Activated CD8-positive, alpha-beta memory T cell treated with anti-CD3 and anti-CD28 coated beads, Interleukin-2, amount 50 U/mL, for 4 hours (primary cell): ENCODE measurements at places on chromosomes 1 and 21.

DNA sequence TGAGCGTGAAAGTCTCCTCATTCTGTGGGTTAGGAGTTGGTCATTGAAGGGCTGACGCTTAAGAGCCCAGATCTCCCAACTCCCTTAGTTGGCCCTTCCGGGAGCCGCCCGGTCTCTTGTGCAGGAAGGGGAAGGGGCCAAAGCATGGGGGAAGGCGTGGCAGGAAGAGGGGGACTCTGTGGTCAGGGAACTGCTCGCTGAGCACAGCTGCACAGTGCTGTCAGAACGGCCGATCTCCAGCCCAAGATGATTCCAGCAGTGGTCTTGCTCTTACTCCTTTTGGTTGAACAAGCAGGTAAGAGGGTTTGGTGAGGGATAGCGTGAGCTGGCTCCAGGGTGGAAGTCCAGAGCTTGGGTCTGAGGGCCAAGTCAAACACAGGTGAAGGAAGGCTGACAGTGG is at the start of gene FCER1G:
Gene FCER1G (plus strand): TSS at position 220 of the 400 bp plus-strand sequence. CDS start 27 bp downstream, at position 247.
- no peak for DNase-seq

DNA sequence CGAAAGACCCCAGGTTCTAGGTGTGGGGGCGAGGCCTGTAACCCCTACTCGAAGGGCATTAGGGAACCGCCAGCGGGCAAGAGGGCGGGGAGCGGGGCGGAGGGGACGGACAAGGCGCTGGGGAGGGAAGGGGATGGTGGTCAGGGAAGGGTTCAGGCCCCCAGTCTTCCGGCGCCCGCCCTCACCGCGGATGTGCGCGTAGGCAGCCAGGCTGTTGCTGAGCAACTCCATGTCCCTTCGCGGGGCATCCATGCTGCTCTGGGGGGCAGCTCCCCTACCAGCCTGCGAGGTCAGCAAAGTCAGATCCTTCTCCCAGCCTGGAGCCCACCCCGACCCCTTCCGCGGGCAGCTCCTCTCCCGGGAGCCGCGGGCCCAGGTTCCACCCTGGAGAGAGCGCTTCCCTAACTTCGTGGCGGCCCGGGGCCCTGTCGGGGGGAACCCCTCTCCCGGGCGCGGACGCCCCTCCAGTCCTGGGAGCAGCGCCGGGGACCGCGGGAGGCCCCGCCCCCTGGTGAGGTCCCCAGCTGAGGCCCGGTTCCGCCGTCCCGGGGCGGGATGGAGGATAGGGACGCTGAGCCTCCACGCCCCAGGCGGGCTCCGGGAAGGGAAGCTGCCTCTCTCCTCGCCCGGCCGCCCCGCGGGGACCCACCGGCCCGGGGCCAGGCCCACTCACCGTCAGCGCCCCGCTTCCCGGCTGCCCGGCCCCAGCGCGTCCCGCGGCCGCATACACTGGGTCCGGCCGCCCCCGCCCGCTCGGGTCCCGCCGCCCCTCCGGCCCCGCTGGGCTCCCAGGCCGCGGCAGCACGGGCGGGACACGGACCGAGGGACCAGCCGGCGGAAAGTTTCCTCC is 434 bp downstream of the EVA1B start:
- no peak for DNase-seq

DNA sequence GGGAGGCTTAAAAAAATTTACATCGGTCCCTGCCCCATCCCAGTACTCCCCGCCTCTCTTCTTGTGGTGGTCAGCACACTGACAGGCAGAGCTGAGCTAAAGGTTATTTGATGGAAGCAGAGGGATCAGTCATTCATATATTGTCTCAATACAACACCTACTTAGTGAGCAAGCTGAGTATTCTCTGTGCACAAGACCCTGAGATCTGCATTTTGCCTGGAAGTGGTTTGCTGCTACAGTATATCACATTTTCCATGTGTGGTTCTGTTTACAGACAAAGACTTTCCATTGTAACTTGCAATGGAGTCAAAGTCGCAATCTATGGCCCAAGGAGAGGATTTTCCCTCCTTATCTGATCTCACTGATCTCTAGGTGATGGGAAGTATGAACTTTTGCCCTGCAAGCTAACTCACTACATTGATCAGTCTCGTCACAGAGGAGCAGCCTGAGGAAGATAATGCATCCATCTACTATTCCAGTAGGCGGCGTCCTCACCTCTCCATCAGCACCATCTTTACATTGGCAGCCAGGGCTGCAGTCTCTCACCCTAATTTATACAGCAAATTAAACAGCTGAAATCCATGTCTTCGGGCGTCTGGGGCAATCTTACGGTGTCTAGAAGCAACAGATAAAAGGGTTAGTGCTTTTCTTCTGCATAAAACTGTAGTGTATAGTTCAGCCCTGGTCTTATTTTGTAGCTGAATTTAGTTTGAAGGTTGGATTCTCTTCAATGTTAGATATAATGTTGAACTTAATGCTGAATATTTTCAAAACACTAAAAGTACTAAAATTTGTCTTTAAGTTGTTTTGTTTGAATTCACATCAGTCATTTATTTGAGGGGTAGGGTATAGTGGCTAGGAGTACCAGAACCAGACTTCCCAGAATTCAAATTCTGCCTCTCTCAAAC is 3.2 kb upstream of the TRAF5 start:
- DNase-seq: peak; percentile 63

- no peak for DNase-seq
Observed at GRCh38 chr1:8539683-8540082, 221.8 kb downstream of the SLC45A1 start.

GRCh38 chr1:173431304-173432045 is 45.7 kb upstream of the PRDX6 start:
- peak; percentile 91 for DNase-seq

GRCh38 chr21:23968008-23968407 is 1639.3 kb downstream of the MRPL39 start:
- DNase-seq: no peak

GRCh38 chr1:116855773-116856201 is 53.9 kb upstream of the PTGFRN start:
- DNase-seq: no peak

DNA sequence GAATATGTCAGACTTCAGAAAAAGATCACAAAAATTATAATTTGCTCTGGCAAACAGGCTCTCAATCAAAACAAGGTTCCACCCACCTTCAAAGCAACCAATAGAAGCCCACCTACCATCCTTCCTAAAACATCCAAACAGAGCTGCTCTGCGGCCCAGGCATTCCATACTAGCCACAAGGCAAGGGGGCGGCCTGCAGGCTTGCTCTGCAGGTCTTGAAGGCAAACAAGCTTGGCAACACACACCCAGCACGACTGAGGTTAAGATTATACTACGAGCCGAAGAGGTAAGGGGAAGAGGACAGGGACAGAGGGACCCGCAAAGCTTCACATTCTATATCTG is 207.3 kb downstream of the SLC45A1 start:
- no peak for DNase-seq

GRCh38 chr21:17085707-17086106 is 427.1 kb upstream of the CXADR start:
- no peak for DNase-seq

DNA sequence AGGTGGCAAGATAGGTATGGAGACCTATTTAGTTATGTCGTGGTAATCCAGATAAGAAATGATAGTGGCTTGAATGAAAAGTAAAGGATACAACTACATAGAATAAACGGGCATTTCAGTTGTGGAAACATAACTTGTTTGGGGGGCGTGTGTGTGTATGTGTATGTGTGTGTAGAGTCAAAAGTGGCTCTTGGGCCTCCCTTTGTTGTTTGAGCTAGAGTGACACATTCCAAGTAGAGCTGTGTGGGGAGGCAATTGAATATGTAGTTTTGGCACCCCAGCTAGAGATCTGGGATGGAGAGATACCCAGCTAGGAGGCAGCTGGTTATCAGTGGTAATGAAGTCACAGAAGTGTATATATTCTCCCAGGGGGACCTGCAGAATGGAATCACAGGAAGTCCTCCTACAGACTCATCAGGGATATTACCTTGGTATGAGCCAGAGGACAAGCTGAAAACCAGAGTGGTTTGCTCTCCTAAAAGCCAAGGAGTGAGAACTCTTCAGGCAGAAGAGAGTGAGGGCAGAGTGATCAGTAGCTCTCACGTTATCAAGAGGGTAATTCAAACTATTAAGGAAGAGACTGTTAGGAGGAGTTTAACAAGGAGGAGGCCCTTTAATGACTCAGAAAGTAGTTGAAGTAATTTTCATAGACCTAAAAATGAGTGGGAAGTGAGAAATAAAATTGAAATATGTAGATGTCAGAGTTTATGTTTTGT is 5.1 kb downstream of the CR1L start:
- no peak for DNase-seq

- DNase-seq: no peak
Observed at GRCh38 chr1:20481643-20482498, 4.1 kb downstream of the CAMK2N1 start.

DNA sequence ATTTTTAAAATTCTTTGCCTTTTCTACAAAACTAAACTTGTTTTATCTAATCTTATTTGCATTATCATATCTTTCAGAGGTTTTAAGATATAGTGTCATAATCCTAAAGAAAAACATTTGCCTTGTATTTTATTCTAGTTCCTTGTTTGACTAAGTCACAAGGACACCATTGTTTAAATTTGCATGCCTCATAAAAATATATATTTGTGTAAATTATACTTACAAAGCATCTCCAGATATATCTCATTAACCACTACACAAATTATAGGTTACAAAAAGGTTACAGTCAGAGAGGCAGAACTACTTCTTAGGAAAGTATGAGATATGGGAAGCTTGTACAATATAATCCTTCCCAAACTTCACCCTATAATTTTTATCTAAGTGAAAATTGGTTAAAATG is 4.2 kb upstream of the RGS13 start:
- DNase-seq: no peak

DNA sequence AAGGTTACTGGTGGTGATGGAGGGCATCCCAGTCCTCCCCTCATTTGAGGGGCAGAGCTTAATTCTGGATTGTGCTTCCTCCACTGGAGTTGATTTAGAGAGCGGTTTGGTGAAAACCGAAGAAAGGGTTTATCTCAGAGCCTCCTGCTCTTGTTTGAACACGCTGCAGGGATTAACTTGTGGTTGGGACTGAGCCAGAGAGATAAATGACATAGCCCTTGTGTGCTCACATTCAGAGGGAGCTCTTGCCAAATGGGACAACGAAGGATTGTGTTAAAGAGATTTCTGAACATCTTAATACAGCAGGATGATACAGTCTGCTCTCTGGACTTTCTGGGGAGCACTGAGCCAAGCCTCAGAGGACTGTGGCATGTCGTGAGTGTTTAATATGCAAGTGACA is 308.2 kb downstream of the DISC1 start:
- no peak for DNase-seq

- DNase-seq: no peak
Observed at GRCh38 chr1:171717062-171717718, 24.7 kb downstream of the VAMP4 start.

DNA sequence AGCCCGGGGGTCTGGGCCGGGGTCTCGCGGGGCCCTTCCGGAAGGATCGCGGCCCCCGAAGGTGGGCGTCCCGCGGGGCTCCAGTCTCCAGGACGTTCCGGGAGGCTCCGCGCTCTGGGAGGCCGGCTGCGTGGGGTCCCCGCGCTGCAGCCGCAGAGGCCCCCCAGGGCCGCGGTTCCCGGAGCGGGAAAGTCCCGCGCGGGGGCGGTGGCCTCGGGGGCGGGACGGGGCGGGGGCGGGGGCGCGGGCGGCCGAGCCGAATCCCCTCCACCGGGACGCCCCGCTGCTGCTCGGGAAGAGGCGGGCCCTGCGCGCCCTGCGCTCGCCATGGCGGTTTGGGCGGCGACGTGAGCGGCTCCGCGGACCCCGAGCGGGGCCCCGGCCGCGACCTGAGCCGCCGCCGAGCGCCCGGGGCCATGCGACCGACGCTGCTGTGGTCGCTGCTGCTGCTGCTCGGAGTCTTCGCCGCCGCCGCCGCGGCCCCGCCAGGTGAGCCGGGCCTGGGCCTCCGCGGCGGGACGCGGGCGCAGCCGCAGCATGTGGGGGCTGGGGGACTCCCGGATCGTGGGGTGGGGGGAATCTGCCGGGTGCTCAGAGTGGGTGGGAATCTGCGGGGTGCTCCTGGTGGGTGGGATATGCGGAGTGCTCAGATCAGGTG is at the start of gene IFNGR2:
Gene IFNGR2 (plus strand): TSS at position 286 of the 658 bp plus-strand sequence. CDS start 131 bp downstream, at position 417.
- peak; percentile 65 for DNase-seq

DNA sequence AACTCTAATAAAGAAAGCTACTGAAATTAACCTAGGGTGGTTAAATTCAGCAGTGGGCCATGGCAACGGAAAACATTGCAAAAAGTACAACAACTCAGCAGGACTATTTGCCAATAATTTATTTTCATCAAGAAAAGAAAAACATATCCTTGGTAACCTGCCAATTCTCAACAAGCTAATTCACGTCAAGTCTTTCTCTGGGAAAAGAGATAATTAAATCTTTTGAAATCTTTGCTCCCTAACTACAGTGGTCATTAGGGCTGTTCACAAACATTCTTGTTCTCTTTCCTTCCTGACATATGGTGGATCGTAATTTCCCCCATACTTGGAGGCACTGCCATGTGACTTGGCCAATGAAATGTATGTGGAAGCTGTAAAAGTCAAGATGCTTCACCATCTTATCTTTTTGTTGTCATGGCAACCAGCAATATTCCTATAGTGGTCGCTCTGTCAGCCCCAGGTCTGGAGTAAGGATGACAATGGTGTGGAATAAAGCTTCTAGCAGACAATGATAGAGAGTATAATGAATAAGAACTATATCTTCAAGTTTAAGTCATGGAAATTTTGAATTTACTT is 29.6 kb upstream of the ZNF326 start:
- DNase-seq: no peak

DNA sequence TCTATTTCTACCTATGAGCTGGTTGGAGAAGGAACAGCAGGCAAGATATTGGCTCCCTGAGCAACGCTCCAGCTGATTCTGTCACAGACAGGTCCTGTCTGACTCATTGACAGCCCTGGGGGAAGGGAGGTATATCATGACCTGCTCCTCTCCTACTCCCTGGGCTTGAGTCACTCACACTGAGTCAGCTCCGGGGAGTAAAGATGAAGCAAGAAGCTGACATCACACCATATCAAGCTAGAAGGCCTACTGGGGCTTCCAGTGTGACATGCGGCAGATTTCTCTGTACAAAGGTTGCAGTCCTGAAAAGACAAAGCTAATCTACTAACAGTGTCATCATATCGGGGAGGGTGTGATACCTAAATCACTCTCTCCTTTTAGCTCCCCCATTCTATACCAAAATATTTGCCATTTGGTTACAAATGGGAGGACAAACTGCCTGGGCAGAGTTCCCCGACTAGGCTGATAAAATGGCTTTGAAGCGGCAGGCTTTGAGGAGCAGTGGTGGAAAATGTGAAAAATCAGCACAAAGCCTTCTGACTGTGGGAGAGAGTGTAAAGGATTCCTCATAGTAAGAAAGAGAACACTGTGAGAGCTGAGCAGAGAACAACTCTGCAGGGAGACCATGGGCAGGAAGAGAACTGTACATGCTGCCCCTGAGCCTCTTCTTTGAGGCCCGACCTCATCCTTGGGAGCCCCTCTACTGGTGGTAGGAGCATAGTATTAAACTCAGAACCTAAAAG is 15.5 kb downstream of the PI4KB start:
- DNase-seq: peak; percentile 79

DNA sequence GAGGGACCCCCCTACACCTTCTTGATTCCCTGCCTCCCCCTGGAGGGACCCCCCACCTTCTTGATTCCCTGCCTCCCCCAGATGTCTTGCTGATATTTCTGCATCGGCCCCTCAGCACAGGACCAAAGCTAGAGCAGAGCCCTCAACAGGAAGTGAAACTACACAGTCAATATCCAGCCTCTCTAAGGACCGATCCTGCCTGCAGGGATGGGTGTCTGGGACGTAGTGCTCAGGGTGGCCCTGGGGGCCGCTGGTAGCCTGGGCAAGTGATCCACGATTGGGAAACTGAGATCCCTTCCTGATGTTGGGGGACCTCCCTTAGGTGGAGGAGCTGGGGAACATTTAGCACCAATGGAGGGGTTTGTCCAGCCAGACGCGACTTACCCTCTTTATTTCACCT is 3.9 kb upstream of the LEFTY2 start:
- DNase-seq: no peak

- no peak for DNase-seq
Observed at GRCh38 chr21:40049931-40050290, 182.7 kb downstream of the PCP4 start.
